ENCODE measurements at places on chromosomes 6 and 20.

GRCh38 chr6:155245831-155246230 lies 18.0 kb upstream of the CLDN20 start:
- DNase-seq = no peak

GRCh38 chr6:106977246-106977645 lies 2.7 kb upstream of the CD24 start:
- DNase-seq = no peak

DNA sequence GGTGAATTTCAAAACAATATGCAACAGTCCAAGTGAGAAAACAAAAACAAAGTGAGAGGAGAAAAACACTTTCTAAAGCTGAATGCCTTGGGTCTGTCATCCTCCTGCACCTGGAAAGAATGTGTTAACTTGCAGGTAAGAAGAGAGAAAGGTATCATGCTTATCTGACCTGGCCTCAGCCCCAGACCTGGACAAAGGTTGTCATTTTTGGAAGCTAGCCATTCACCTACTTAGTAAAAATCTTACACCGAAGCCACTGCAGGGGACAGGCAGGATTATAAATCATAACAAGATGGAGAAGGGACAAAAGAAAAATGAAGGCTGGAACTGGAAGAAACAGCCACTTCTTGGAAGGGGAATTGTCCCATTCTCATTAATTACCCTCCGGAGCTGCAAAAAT lies 69.4 kb downstream of the GFOD1 start:
- no peak for DNase-seq

GRCh38 chr6:220721-221475 lies 71.4 kb upstream of the DUSP22 start:
- DNase-seq = no peak

DNA sequence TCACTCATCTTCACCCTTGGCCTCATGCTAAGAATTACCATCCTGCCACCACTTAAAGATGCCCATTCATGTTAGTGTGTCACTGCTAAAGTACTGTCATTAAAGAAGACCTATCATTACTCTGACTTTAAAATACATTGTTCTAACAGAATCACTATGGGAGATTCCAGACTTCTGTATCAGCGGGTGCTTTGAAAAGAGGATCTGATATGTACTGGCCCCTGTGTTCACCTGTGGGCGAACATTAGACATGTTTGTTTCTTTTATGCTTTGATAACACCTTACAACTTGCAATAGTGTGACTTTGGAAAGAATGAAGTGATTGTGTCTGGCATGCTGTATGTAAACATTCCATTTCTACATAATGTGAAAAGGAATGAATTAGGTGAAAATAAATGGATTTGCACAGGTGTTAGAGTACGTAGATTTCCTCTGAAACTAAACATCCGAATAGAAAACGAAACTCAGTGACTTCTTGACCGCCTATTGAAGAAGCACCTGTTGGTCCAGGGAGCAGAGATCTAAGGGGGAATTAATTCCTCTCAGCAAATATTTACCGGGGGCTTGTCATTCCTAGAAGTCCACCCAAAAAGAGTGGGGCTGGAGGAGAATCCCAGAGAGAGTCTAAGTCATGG lies 132.3 kb downstream of the CARMIL1 start:
- DNase-seq = no peak

- no peak for DNase-seq
Observed at GRCh38 chr6:2478200-2478599, 232.8 kb upstream of the GMDS start.

GRCh38 chr6:43428112-43428570 lies 800 bp downstream of the ABCC10 start:
- no peak for DNase-seq

GRCh38 chr6:122653094-122653493 lies 42.9 kb downstream of the PKIB start:
- DNase-seq = no peak

- DNase-seq = no peak
Observed at GRCh38 chr20:6558341-6558740, 209.1 kb upstream of the BMP2 start.

DNA sequence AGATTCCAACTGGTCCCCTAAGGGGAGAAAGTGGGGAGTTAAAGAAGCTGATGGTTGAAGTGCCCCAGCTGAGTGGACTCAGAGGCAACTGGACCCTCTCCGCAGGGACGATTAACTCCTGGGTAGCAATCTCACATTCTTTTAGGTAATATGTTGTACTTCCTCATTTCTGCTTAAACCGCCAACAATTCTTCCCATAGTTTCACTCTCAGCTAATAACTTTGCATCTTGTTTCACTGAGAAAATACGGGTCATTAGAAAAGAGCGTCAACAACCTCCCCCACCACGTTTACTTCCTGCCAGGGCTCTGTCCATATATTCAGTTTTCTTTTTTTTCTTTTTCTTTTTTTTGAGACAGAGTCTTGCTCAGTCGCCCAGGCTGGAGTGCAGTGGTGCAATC lies 39.5 kb upstream of the CHD6 start:
- DNase-seq = no peak

GRCh38 chr6:127606131-127606562 lies 29.2 kb downstream of the C6orf58 start:
- peak; percentile 18 for DNase-seq

DNA sequence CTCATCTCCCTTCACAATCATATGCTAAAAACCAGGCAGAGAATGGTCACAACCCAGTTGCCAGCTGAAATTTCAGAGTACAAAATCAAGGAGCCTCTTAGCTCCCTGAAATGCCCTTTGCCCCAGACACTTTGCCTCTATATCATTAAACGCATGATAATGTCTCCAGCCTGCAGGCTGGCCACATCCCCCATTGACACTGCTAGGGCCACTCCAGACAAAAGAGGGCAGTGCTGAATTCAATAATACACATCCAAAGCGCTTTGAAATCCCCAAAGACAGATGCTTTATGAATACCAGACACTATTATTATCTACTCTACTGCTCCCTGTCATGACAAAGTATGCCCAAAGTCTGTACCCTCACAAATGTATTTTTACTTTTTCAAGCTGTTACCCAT lies 348.3 kb upstream of the POU3F2 start:
- DNase-seq = no peak

- peak; percentile 34 for DNase-seq
Observed at GRCh38 chr6:134529921-134530320, 212.0 kb upstream of the SGK1 start.

DNA sequence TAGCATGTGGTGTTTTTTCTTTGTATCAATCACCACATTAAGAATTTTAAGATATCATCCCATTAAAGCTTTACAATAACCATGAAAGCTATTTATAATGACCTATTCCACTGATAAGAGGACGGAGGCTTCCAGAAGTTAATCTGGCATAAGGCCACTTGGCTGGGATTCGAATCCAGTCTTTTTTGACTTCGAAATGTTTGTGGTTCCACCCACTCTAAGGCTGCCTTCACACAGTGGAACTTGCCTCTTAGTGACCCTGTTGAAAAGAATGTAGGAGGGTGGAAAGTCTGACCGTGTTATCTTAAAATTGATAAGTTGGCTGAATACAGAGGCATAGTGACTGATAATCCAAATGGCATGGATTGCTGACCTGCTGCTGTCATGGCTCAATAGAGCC lies 959.7 kb downstream of the KIF16B start:
- DNase-seq = no peak

DNA sequence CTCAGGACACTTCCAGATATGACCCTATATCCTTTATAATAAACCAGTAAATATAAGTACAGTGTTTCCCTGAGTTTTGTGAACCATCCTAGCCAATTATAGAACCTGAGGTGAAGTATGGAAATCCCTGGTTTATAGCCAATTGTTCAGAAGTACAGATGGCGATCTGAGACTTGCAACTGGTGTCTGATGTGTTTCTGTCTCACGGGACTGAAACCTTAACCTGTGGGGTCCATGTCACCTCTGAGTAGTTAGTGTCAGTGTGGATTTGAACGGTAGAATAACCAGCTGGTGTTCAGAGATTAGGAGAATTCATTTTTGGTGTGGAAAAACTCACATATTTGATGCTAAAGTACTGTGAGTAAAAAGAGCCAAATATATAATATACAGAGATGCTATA lies 606.6 kb downstream of the MAFB start:
- no peak for DNase-seq

DNA sequence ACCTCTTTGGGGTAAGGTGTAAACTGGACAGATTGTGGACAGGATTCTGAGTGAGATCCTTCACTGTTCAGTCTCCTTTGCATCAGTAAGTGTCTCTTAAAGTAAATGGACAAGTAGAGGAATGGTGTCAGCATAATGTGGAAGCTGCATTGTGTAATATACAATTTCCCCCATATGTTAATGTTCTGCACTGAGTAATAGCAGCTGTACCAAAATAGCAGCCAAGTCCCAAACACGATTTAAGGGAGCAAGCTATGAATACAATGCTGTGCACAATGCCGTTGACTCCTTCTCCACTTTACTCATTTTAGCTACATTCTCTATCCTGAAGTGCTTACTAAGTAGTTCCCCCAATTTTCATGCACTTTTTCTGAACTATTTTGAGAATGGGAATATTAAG lies 21.1 kb upstream of the TRIM26 start:
- DNase-seq = no peak

GRCh38 chr20:12733811-12734210 lies 275.0 kb upstream of the SPTLC3 start:
- DNase-seq = no peak

DNA sequence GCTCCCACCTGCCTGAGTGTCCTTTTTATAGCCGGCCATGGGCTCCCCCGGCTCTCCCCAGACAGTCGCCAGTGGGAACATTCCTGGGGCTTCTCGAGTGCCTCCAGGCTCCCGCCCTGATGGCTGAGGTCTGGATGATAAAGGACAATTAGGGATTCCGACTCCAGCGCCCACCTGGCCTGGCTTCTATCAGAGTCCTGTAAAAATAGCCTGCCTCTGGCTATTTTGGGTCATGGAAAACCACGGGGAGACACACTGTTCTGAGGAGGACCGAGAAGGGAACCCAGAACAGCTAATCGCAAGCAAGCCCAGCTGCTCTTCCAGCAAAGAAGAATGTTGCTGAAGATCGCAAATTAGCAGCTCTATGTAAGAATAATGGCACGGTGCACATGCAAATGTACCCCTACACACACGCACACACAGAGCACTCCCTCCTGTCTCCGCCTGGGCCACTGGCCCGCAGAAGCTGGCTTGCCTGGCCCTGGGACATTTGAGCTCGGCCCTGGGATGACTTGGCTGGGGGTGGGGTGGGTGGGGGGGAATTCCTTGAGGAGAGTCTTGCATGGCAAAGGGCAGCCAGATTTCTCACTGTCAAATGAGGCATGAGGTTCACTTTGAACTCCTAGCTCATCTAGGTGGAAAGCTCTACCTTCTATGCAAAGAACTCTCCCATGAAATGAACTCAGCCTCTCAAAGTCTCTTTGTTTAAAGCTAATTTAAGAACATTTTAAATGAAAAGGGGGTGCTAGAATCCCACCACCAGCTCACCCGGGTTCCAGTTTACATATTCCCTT lies 55.3 kb downstream of the CTCFL start:
- DNase-seq = no peak

- DNase-seq = no peak
Observed at GRCh38 chr6:32076321-32076809, 32.8 kb downstream of the TNXB start.

DNA sequence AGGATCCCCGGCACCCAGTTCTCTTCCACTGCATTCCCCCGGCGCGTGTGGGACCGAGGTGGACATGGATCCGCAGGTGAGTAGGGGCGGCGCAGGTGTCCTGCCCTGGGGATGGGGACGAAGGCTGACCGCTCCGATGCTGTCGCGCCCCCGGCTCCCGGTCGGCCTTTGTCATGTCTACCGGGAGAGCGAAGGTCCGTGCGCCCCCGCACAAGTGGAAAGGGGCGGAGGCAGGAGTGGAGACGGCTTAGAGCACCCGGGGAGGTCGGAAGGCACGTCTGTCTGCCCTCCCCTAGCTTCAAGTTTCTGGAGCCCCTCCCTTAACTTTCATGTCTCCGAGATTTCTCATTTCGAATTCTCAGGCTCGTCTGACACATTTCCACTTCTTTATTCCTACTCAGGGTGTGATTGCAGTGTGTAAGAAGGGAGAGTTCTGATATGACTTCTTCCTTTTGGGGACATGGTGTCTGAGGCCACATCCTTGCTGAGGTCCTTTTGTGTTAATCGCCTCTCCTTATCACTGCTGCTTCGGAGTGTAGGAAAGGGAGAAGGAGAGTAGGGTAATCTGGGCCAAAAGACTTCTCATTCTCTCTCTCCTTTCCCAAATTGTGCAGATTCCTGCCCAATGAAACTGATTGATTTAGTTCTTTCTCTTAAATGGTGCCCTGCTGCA lies 435 bp downstream of the KIFC1 start:
- no peak for DNase-seq

GRCh38 chr20:64176971-64177370 lies 12.7 kb downstream of the MYT1 start:
- no peak for DNase-seq

- DNase-seq = no peak
Observed at GRCh38 chr20:19008497-19008896, 194.9 kb downstream of the SCP2D1 start.

- no peak for DNase-seq
Observed at GRCh38 chr6:155154158-155154830, 109.5 kb upstream of the CLDN20 start.

DNA sequence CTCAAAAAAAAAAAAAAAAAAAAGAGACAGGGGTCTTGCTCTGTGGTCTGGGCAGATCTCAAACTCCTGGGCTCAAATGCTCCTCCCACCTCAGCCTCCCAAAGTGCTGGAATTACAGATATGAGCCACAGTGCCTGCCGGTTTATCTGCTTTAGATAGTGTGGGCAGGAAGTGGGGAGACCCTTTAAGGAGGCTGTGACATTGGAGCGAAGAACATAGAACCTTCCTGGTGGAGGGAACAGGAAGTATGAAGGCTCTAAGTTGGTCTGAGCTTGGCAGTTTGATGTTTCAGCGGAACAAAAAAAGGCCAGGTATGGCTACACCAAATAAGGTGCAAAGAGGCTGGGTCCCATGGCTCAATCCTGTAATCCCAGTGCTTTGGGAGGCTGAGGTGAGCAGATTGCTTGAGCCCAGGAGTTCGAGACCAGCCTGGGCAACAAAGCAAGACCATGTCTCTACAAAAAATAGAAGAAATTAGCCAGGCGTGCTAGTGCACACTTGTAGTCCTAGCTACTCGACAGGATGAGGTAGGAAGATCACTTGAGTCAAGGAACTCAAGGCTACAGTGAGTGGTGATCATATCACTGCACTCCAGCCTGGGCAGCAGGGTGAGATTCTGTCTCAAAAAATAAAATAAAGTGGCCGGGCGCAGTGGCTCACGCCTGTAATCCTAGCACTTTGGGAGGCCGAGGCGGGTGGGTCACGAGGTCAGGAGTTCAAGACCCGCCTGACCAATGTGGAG lies 8.7 kb upstream of the ZMYND8 start:
- DNase-seq = no peak

- no peak for DNase-seq
Observed at GRCh38 chr6:157253699-157254098, 69.6 kb downstream of the TMEM242 start.

DNA sequence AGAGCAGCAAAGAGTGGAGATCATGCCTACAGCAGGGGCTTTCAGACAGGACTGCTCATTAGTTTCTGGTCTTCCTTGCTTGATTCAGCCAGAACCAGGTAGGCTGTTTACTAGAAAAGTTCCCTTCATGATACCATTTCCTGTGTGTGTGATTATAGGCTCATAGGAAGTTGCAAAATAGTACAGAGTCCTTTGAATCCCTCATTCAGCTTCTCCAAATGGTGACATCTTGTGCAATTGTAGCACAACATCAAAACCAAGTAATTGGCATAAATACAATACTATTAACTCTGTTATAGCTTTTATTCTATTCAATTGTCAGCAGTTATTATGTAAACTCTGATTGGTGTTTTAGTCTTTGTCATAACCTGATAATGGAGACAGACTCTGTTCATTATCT lies 347.3 kb upstream of the CDH4 start:
- no peak for DNase-seq

- DNase-seq = no peak
Observed at GRCh38 chr6:91704531-91704930, 1117.7 kb upstream of the MAP3K7 start.

GRCh38 chr6:126170433-126170832 lies 169.5 kb upstream of the CENPW start:
- DNase-seq = no peak
